CMK (cell line): ENCODE measurements at places on chromosomes 2 and 18.

- DNase-seq: no peak
Measured at GRCh38 chr2:218295029-218295428, 2.7 kb upstream of the TMBIM1 start.

DNA sequence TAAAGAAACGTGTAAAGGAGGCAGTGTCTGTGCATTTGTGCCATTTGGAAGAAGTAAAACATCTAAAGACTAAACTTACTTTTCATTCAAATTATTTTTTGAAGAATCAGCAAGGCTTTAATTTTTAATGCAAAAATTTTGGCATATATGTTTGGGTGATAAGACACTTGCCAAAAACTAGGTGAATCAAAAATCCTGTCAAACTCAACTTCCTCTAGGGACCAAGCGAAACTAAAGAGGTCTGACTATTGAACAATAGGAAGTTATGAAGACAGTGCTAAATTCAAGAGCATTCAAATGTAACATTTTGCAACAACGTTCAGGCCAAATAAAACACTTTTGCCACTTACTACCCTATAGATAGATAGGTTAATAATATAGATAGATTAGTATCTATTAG lies 306.1 kb downstream of the NOL4 start:
- DNase-seq: no peak

DNA sequence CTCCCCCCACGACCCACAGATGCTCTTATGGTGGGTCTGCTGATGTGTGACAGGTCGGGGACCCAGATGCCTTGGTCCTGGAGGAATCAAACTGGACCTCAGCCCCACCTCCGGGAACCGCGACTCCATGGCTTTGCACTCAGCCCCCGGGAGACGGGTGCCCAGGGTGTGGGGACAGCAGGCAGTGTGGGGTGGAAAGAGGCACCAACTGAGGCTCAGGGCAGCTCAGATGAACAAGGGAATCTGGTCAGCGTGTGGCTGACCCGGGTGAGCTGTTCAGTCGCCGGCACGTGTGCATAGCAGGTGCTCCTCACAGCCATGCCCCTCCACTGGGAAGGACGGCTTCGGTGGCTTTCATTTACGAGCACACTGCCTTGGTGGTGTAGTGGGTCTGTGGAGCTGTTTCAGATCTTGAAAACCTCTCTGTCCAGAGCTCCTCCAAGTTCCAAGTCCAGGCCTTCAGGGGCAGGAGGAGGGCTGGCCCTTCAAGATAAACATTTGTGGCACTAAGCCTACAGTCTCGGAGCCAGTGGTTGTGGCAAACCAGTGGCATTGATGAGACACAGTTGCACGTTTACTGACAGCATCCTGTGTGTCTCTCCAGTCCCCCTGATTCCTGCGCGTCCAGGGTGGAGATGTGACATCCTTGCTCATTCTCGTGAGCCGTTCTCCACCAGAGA lies 471.2 kb upstream of the HS6ST1 start:
- no peak for DNase-seq

GRCh38 chr2:149040451-149040850 lies 2.0 kb downstream of the LYPD6B start:
- no peak for DNase-seq

GRCh38 chr18:36706134-36706881 lies 122.5 kb downstream of the TPGS2 start:
- DNase-seq: no peak
